AG04450 (cell line): ENCODE measurements at places on chromosomes 7 and 10.

DNA sequence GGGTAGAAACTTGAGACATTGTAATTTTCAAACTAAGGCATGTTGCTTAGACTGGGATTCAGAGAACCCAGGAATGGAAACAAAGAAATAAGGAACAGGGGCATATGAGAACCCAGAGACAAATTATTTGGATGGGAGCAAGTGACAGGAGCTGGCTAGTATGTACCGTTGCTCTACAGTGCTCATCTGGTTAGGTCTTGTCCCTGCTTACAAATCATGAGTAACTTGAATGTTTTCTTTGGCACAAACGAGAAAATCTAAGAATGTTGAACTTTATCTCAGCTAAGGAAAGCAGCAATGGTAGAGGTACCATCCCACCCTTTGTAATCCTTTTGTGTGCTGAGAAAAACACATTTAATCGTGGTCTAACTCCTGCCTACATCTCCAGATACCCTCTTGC is 116.0 kb upstream of the IMMP2L start:
- no peak for DNase-seq

DNA sequence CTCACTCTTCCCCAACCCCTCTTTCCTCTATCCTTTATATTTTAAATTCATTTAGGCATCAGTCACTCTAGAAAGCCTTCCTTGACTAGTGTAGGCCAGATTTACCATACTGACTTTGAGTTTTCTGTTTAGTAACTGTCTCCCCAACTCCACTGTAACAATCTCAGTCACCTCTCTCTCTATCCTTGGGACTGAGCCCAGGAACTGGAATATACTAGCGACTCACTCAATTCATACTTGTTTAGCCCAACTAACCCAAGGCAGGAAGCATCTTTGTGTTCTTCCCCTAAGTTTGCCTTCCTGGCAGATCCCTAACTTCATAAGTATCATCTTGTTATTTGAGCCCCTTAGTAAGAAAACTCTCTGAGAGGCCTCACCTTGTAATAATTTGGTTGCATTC is 19.1 kb downstream of the PLCE1 start:
- no peak for DNase-seq

DNA sequence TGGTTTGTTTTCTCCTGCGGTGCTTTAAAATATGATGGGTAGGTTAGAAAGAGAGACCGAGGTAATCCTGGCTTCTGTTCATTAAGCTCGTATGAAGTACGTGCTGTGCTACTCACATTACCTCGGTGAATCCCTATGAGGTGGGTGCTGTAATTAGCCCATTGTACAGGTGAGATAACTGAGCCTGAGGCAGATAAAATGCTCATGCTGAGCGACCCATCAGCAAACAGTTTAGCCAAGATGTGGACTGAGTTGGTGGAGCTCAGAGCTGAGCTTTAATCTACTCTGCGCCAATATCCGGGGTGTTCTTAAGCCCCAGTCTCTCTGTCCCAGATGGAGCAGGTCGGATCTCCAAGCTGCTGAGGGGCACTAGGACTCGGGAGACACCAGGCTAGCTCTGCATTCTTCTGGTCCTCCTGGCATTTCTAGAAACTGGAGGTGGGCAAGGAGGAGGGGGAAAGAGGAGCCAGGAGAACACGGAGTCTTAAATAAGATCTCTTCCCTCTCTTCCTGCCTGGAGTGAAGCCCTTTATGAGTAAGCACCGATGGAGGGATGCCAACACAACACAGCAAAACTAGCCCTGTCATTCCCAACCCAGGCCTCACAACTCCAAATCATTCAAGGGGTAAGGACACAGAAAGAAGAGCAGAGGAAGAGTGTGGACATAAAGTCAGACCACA is 458.5 kb downstream of the KCNMA1 start:
- peak; percentile 80 for DNase-seq

- DNase-seq: no peak
Observed at GRCh38 chr7:4201566-4201965, 480.5 kb upstream of the FOXK1 start.

GRCh38 chr7:136900005-136900404 is 31.6 kb downstream of the CHRM2 start:
- DNase-seq: no peak

DNA sequence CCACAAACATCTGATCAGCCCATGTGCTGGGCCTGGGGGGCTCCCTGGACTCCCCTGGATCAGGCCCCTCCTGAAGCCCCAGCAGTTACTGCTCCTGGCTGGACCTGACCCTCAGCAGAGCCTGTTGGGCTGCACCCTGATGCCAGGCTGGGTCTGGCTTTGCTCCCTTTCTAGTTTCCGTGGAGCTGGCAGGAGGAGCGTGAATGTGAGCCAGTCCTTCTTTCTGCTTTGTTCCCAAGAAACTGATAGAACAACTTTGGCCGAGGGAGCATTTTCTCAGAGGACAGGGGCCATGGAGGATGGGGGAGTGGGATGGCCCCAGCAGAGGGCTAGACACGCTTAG is 128.2 kb downstream of the NEURL1 start:
- DNase-seq: no peak

GRCh38 chr10:71555724-71556119 is 159.0 kb downstream of the CDH23 start:
- no peak for DNase-seq

DNA sequence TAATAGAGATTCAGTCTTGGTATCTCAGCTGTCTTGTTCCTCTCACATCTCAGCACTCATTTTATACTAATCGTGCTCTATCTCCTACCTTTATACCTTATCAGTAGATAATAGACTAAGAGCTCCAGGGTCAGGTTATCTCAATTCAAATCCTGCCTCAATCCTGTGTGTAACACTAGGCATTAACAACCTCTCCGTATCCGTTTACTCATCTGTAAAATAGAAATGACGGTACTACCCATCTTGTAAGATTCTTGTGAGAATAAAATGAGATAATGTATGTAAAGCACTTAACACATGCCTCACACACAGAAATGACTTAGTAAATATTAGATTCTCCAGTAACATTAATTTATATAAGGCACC is 622 bp upstream of the P4HA1 start:
- DNase-seq: no peak

- no peak for DNase-seq
Observed at GRCh38 chr10:97333601-97334369, 744 bp downstream of the FRAT2 start.

DNA sequence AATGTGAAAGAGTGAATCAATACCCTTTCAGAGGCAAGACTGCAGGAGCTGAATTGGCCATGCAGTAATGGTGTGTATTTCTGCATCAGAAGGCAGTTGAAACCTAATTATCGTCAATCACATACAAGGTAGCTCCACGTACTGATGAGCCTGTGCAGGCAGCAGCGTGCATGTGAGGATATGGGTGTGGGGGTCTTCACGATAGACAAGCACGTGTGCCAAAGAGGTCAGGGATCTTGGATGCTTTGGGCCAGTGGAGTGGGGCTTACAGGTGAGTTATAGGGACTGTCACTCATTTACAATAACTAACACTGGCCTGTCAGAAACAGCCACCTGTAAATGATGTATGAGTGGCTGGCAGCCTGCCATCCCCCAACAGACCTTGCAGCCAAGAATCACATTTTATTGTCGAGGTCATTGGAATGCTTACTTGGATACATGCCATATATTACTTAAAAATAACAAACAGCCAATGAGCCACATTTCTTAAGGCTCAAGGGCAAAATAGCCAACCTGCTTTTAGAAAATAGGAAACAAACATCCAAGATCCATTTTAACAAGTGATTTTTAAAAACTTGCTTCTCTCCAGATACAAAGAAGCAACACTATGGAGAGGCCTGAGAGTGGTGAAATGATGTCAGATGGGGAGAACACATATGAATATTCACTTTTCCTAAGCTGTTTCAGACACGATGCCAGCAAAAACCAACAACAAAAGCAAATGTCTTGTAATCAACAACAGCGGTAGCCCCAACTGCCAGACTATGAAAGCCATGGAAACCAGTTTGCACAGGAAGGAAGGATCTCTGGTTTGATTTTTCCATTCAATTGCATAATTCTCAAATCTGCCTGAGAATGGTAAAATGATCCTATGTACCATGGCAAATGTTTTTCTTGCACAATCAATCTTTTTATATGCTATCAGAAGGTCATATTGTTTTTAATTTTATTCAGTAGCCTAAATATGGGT is 210.7 kb downstream of the SKAP2 start:
- DNase-seq: no peak

- DNase-seq: no peak
Observed at GRCh38 chr7:98613601-98614425, 3.3 kb upstream of the NPTX2 start.

DNA sequence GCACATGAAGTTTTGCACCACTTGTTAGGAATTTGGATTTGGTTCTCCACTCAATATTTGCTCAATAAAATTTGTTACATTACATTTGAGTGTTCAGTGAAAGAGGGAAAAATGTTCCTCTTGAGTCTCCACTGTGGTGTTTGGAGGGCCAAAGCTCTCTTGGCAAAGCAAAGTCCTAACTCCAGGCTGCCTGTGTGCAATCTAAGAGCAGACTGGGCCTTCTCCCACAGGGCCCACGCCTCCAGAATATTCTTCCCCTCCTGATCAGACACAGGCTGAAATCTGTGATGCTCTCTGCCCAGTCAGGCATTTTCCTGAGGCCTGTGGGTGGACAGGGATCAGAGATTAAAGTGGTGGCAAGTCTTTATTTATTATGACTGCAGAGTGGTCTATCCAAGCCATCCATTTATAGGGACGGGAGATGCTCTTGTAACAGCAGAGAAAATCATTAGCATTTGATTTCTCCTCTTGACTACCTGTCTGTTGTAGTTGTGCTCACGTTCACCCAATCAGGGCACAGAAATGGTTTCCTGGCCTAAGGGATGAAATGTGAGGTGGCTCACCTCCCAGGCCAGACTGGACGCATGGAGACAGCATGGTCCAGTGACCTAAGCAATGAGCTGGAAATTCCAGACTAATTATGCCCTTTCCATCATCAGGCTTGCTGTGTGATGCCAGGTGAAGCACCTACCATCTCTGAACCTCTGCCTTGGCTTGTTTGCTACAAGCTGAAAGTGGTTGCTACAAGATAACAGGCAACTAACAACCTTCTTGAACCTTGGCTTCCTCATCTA is 147.1 kb upstream of the NRBF2 start:
- DNase-seq: no peak

DNA sequence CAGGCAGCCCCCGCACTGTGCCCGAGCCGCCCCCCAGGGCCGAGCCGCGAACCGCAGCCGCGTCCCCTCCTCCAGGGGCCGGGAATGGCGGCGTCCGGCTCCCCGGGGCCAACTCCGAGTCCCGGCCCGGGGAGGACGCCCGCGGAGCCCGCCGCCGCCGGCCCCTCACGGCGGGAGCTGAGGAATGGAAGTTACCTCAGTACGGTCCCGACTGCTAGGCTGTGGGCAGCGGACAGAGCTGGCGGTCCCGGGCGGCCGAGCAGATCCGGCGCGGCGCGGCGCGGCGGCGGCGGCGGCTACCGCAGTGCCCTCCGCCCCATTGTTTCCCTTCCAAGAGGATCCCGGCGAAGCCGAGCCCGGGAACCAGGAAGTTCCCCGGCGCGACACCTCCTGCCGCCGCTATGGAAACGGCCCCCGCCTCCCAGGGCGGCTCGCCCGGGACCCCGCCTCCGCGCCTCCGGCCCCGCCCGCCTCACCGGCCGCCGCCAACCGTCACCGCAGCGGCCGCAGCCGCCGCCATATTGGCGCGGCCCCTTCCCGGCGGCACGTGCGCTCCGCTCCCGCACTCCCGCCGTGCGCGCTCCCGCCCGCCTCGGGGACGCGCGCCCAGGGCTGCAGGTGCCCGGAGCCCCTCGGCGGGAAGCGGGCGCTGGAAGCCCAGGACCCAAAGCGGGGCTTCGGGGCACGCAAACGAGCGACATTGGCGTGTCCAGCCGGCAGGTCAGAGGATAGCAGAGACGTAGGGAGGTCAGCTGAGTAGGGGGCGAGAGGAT is at the start of gene USP6NL:
TSS of gene USP6NL (minus strand) at position 403 of the 773 bp plus-strand sequence. CDS start 14,016 bp downstream, outside the sequence.
- peak; percentile 46 for DNase-seq
